Activated CD4-positive, CD25-positive, alpha-beta regulatory T cell (primary cell): ENCODE measurements at places on chromosomes 1 and 21.

DNA sequence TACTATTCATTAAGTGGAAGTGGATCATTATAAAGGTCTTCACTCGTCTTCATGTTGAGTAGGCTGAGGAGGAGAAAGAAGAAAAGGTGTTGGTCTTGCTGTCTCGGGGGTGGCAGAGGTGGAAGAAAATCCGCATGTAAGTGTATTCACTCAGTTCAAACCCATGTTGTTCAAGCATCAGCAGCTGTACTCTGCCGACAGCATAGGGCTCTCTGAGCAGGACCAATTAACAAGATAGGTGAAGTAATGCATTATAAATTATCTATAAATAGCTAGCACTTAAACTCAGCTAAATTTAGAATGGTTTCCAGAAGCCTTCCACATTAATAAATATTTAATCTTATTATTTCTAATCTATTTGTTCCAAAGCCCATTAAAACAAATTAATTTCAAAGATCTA, 116.8 kb downstream of the RGS2 start:
- no peak for DNase-seq

DNA sequence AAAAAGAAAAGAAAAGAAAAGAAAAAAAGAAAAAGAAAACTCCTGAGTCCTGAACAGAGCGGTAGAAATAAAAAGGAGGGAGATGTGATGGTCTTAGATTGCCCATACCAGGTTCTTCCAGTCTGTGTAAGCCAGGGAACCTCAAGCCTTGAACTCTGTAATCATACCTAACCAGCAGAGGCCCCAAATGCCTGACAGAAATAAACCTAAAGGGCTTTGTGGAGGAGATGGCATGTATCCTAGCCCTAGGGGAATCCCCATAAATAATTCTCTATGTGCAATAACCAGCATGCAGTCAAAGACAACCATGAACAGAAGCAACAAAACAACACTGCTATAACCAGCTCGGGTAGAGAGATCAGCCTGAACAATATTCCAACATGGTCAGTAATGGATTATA, 40.4 kb downstream of the USP48 start:
- DNase-seq: no peak

GRCh38 chr1:28950449-28950848, 36.1 kb downstream of the EPB41 start:
- no peak for DNase-seq

DNA sequence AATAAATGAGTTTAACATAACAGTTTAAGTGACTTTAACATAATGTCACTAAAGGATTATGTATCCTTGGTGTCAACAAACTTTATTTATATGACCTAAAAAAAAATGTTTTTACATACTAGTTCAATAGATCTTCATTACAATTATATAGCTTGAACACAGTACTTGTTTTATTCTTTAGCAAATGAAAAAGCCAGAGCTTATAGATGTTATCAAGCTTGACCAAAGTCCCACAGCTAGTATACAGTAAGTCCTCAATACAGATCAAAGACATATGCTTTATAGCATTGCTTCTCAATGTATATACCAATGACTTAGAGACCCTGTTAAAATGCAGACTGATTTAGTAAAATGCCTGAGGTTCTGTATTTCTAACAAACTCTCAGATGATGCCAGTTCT, 42.4 kb downstream of the UCHL5 start:
- no peak for DNase-seq
